ENCODE measurements at places on chromosomes 2 and 18.

DNA sequence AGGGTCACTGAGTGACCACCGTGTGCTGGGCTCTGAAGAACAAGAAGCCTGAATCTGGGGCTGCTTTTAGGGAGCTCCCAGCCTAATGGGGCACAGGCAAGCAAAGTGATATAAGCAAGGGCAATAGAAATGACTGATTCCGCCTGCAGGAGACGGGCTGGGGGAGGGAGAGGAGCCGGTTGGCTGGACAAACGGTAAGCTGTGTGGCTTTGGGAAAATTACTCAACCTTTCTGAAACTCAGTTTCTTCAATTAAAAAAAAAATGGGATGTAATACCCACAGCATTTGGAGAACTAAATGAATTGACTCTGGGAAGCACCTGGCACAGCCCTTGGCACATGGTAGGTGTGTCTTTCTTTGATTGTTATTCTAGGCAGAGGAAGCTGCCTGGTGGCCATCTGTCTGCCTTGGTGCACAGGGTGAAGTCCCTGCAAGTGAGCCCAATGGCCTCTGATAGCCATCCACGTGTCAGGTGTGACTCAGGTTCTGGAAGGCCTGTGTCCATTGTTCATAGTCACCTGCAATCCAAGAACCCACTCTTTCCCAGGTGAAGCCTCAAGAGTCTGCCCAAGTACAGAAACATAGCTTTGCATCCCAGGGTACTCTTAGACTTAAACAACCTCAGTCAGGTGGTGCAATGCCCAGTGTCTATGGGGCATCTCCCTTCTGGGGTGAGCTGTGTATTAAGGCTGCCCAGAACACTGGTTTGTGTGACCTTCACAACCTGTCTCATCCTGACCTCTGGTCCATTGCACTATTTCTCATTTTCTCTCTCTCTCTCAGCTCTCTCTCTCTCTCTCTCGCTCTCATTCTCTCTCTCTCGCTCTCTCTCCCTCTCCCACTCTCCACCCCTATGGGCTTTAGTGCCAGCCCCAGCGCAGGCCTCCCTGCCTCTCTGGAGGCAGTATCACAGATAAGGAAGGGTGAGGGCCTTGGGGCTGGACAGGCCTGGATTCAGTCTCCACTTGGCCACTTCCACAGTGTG, 30.0 kb upstream of the NTSR2 start:
- no peak for DNase-seq

DNA sequence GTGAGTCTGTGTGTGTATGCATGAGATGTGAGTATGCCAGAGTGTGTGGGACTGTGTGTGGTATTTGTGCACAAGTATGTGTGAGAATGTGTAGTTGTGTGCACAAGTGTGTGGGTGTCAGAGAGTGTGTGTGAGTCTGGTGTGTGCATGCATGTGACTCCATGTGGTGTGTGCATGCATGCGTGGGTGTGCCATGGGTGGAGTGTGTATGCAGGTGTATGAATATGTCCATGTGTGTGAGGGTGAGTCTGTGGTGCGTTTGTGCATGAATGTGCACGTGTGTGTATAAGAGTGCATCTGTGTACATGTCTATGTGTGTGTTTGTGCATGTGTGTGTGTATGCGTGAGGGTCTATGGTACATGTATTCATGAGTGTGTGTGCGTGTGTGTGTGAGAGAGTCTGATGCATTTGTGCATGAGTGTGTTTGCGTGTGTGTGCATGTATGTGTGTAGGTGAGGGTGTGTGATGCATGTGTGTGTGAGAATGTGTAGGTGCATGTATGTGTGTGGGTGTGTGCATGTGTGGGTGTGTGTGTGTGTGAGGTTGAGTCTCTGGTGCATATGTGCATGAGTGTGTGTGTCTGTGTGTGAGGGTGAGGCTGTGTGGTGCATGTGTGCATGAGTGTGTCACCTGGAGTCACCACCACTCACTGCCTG, 226.8 kb downstream of the LDLRAD4 start:
- DNase-seq: no peak

DNA sequence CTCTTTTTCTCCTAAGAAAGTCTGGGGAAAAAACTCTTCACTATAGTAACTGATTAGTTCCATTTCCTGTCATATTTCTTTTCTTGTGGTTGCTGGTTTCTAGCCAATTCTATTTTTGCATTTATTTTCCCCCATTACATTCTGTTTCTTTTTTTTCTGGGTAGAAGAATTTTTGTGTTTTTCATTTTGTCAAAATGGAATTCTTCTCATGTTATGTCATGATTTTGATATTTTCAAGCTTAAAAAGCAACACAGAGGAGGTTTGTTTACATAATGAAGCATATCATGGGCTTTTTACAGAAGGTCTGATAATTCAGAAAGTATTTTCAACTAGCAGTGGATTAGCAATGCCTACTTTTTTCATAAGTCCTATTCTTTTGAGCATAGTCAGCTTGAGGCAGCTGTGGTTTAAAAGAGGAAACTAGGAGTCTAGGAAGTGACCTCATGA, 102.0 kb downstream of the MAP2 start:
- no peak for DNase-seq

GRCh38 chr2:63056107-63057050, 5.7 kb downstream of the OTX1 start:
- no peak for DNase-seq

DNA sequence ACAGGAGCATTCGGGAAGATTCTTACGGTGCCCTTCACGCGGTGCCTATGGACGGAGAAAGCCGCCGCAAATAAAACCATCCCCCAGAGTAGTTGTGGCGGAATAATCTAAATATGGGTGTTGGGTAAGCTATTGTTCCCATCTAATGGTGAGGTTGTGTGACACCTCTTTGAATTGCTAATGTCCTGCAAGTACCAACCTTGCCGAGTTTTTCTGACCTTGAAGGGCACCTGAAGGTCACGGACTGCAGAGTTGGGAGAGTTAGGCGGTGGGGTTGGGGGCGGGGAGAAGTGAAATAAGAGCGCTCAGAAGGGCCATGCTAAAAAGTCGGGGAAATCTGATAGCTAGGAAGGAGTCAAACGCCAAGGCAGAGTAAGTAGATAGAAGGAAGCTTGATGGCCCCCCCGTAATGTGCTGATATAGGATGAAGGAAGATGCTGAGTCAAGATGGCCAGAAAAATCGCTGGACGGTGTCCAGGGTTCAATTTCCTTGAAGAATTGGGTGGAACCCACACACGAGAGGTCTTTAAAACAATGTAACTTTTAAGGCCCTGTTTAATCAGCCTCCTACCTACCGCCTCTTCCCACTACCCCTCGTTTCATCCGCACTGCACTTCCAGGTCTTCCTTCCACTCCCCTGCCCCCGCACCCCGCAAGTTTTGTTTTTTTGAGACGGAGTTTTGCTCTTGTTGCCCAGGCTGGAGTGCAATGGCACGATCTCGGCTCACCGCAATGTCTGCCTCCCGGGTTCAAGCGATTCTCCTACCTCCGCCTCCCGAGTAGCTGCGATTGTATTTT, 600 bp downstream of the KATNAL2 start:
- DNase-seq: no peak

- DNase-seq: no peak
Measured at GRCh38 chr2:27992787-27993401, 102.4 kb downstream of the BABAM2 start.

DNA sequence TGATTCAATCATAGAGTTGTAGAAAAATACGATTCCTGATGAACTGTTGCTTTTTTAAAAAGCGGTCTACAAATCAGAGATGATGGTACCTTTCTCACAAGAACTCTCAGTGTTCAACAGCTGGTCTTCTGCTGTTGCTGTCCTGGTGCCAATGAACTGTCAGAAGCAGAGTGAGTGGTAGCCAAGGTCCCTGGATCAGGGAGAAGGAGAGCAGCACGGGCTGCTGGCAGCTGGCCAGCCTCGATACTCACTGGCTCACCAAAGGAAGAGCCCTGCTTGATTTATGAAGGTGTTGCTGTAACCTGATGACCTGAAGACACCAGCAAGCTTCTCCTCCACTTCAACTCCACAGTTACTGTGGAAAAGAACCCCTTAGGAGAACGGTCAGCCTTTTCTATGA, 300.8 kb upstream of the SOX11 start:
- DNase-seq: no peak

DNA sequence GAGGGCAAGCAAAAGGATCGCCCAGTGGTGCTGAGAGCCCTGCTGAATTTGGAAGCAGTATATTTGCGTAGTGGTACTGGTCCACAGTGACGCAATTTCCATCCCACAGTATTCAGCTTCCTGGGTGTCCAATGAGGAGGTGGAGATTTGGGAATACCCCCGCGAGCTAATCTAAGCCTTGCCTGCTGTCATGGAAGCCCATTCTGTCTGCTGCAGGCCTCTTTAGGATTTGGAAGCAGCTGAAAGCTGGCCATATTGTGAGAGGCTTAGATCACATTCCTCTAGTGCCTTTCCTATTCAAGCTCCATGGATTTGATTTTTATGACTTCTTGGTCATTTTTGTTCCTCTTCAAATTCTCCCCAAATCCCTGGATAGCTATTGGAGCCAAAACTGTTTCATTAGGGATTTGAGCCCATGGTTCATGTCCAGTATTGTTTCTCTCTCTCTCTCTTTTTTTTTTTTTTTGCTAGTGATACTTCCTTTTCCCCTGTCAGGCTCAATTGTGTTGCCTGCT, 22.3 kb upstream of the DYNC2LI1 start:
- no peak for DNase-seq

DNA sequence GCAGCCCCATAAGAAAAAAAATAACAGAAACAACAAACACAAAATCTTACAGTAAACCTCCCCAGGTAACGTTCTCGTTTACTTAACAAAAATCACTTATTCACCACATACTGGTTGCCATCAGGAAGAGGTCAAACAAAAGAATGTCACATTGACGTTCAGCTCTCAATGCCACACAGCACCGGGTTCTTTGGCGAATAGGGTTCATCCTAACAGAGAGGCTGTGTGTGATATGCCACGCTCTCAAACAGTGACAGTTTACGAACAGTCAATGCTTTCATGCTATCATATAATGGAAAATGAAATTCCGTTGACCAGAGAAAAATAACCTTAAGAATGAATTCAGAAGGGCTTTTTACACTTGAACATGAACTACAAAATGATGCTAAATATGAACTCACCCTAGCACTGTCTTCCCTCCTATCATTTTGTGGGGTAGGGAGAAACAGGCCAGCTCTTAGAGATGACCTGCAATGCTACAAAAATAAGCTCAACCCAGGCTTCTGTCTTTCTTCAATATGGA, 2.0 kb downstream of the TMEM163 start:
- DNase-seq: no peak

All from esophagus squamous epithelium (tissue), 5 donors.